Esophagus mucosa (tissue), 1 donor: ENCODE measurements at places on chromosomes 3 and 15. TPM values are rescaled to one million over a fixed set of nuclear protein-coding genes. Genes with fewer than 3 reads are reported as not detected.

DNA sequence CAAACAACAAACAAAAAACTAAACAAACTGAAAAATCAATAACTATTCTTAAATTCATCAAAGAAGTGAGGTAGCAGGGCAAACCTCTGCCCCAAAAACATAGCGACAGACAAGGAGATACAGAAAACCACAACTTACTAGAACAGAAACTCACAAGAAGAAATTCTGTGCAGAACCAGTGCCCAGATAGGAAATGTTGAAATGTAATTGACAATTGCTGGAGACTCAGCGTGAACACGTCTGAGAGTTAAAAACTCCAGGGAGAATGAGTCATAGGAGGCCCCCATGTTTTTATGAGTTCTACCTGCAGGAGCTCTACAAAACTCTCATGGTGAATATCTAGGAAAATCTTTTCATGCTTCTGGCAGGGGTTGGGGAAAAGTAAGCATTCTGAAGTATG, 95.5 kb upstream of the SETMAR start:
- no peak for ATAC-seq

DNA sequence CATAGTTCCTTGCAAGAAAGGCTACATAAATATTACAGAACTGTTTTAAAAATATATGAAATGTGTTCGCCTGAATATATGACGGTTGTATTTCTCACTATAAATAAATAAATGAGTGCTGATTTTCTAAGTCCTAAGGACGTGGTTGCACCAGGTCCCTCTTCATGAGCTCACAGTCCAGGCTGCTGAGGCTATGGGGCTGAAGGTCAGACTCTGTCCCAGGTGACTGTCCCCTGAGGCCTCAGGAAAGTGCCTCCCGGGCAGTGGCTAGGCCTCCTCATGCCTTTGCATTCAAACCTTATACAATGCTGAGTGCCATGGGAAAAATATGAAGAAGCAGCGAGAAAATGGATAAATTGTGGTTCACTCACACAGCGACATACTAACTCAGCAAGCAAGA, 43.5 kb upstream of the SSR3 start:
- no peak for ATAC-seq

DNA sequence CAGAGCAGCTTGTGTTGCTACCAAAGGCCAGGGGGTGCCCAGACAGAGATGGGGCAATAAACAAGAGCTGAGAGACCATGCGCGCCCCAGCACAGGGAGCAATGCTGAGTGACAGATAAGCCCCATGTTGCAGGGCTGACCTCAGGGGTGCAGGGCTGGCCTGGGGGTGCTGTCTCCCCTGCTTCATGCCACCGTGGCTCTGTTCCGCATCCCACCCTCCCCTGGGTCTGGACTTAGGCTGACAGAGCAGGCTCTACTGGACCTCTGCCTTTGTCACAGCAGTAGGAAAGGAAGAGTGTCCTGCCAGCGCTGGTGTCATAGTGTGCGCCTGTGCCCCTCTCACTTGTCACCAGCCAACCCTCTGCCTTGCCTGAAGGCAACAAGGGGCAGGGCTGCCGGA, 67.4 kb upstream of the IQSEC1 start:
- no peak for ATAC-seq

DNA sequence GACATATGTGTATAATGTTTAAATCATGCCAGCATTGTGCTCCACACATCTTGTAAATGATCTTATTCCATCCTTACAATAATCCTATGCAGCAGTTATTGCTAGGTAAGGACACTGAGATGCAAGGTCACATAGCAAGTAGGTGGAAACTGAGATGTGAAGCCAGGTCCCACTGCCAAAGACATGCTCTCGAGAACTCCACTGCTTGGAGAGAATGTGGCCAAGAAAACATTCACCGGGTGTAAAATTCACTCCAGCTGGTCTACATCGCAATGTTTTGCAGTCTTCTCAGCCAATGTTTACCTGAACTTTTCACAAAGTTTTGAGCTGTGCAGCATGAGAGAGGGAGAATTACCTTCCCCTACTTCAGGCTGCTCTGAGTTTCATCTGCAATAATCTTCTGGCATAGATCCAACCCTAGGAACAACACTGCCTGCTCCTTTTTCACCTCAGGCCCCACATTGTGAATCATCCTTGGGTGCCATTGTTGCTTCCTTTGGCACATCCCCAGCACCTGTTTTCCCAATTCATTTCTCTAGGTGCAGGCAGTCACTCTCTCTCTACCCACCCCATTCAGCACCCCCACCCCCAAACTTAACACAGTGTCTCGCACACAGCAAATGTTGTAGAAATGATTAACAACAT, 53.5 kb upstream of the PRTG start:
- ATAC-seq = no peak

GRCh38 chr3:112650482-112650881, 9.5 kb upstream of the CCDC80 start:
- no peak for ATAC-seq

The GOLGA8O gene
- total RNA-seq = 1.4 TPM

The SLCO2A1 gene
- total RNA-seq = 17.6 TPM

The EXD1 gene
- not detected for total RNA-seq

The SCN11A gene
- total RNA-seq = 0.04 TPM

The GOLGA8J gene
- 0.20 TPM for total RNA-seq

The KNL1 gene
- total RNA-seq = 8.8 TPM

The EHHADH gene
- total RNA-seq = 10.6 TPM

The C3orf80 gene
- total RNA-seq = 5.9 TPM

The METTL6 gene
- 10.8 TPM for total RNA-seq

The MGA gene
- 18.2 TPM for total RNA-seq

The ARL14 gene
- total RNA-seq = 0.32 TPM

The ADAMTS17 gene
- 4.0 TPM for total RNA-seq
